NB4 (cell line): ENCODE measurements at places on chromosomes 1 and 21.

DNA sequence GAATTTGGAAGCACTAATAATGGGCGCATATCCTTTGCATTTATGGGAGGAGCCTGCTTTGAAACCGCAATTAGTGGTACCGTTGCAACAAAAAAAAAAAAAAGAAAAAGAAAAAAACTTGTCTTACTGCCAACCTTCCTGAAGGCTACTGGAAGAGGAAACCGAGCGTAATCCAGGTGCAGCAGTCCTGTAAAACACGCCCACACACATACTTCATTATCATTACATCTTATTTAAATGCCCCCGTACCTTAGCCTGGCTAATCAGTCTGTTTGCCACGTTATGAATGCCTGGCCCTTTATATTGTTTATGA lies 686 bp upstream of the ZNF281 start:
- DNase-seq: peak; percentile 61

- no peak for DNase-seq
Measured at GRCh38 chr1:71641903-71642302, 561.1 kb upstream of the ZRANB2 start.

DNA sequence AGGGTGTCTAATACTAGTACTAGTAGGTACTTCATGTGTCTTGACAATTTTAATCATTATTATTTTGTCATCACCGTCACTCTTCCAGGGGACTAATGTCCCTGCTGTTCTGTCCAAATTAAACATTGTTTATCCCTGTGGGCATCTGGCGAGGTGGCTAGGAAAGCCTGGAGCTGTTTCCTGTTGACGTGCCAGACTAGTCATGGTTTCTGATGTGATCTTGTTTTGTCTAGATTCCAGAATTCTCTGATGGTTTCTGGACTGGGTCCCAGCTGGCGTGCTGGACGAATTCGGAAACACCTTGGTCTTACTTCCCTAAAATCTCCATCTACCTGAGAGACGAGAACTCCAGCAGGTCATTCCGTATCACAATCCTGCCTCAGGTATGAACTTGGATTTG lies 66.1 kb upstream of the FAM3B start:
- DNase-seq: no peak

DNA sequence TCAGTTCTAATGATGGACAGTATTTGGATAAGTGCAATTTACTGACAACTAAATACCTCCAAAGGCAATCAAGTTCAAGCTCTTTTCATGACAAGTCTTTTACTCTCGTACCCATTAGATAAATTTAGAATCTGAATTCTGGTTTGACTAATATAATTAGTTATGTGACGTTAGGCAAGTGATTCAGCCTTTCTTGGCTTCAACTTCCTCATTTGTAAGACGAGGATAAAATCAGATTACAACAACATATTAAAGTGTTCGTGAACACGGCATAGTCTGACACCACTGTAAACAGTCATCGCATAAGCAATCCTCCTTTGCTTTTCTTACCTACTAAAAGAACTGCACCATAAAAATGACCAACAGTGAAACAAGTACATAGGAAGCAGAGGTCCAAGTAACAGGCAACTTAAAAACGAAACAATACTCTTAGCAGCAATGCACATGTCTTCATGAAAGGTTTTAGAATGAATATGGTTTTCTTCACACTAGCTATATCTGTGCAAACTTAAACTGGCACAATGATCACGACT lies 25.7 kb downstream of the COA6 start:
- DNase-seq: peak; percentile 69

DNA sequence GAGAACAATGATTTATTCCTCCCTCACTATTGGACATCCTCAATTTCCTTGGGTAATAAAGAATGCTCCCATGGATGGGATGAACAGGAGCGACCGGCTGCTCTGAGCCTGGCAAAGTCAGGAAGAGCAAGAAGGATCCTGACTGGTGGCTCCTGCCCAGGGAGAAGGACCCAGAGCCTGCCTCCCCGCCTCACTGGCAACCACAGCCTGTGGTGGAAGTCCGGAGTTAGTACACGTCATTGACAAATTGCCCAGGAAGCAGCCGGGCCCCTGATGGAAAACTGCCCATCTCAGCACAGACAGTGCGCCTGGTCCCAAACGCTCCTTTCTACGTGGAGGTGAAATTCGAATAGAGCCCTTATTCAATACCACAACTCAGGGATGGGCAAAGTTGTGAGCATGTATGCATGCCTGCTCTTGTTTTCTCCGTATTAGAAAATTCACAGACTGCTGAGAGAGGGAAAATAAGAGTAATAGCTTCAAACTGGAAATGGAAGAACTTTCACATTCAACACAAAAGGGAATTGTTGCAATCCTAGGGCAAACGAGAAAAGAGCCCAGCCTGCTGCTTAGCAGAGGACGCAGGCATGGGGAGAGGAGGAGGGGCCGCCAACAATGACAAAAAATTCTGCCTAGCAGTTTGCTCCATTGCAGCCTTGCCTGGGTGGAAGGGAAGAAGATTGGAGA lies 397.1 kb upstream of the VAMP3 start:
- no peak for DNase-seq

DNA sequence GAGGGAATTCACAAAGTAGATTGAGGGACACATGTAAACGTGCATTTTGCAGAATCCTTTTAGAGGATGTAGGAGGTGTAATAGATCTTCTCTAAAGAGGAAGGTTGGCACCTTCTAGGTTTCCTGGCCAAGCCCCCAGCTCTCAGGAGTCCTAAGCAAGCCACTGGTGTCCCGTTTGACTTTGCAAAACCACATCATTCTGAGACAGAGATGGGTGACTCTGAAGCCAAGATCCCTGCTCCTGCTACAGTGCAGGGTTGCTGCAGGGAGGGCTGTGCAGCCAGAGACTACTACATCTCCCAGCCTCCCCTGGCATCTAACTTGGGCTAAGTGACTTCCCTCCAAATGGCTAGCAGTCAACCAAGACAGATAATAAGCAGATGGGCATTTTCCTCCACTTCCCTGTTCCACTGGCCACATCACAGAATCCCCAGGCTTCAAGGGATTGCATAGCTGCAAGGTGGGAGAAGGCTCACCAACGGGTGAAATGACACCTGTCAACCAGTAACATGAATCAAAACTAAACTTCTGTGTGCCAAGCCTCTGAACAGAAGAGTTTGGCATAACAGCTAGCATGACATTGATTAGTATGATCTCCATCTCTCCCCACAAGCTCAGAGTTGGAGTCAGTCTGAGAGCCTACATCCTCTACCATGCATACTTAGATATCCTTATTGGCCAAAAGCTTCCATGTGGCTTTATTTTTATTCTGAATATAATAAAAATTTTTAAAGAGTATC lies 129.6 kb upstream of the COA6 start:
- DNase-seq: no peak

DNA sequence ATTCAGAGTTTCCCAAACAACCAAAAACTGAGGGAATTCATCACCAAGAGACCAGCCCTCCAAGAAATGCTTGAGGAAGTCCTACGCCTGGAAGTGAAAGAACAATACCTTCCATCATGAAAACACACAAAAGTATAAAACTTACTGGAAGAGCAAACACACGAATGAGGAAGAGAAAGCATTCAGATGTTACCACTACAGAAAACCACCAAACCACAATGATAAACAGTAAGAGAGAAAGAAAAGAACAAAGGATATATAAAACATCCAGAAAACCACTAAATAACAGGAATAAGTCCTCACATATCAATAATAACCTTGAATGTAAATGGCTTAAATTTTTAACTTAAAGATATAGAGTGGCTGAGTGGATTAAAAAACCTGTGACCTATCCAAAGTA lies 58.5 kb upstream of the BCL10 start:
- peak; percentile 45 for DNase-seq

DNA sequence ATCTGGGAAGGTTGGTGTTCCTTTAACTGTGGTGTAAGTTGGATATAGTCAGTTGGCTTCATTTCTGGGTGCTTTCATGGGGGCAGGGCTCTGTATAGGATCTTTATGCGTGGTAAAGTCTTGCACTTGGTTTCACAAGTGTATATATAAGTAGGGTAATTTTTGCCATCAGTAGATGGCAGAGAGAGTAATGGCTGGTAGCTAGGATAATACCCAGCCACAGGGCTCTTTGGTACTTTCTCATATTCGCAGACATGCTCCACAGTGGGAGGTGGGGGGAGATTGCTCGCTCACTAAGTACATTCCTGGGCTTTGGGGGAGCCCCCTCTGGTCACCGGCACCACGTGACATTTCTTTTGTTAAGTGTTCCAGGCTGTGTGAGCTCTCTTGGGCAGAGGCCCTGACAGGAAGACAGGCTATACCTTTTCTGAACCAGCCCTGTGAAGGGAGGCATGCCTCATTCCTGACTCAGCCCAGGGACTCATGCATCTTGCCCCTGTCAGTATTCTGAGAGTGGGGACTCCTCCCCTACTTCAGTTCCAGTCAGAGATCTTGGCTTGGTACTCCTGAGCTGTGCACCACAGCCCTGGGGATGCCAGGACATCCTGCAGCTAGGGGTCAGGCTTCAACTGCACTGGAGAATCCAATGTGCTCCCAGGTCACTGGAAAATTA lies 37.6 kb downstream of the FCRL2 start:
- no peak for DNase-seq

DNA sequence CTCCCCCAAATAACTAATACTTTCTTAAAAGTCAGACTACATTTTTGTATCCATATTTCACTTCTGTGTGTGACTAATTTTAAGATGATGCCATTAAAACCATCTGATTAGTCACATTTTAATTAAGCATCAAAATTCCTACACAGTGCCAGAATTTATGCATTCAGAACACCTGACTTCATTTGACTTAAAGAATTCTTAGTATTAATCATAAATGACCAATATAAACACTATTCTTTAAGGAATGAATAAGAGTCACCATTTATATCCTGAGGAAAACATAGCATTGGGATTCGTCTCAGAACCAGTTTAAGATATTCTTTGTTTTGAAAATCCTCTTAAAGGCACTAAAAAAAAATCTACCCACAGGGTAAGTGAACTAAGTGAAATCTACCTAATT lies 37.0 kb downstream of the TM2D1 start:
- no peak for DNase-seq

- DNase-seq: no peak
Measured at GRCh38 chr1:238485912-238486209, 595.1 kb upstream of the ZP4 start.

- no peak for DNase-seq
Measured at GRCh38 chr1:186915555-186915954, 86.8 kb downstream of the PLA2G4A start.

- no peak for DNase-seq
Measured at GRCh38 chr1:91764471-91765115, 121.4 kb downstream of the TGFBR3 start.

DNA sequence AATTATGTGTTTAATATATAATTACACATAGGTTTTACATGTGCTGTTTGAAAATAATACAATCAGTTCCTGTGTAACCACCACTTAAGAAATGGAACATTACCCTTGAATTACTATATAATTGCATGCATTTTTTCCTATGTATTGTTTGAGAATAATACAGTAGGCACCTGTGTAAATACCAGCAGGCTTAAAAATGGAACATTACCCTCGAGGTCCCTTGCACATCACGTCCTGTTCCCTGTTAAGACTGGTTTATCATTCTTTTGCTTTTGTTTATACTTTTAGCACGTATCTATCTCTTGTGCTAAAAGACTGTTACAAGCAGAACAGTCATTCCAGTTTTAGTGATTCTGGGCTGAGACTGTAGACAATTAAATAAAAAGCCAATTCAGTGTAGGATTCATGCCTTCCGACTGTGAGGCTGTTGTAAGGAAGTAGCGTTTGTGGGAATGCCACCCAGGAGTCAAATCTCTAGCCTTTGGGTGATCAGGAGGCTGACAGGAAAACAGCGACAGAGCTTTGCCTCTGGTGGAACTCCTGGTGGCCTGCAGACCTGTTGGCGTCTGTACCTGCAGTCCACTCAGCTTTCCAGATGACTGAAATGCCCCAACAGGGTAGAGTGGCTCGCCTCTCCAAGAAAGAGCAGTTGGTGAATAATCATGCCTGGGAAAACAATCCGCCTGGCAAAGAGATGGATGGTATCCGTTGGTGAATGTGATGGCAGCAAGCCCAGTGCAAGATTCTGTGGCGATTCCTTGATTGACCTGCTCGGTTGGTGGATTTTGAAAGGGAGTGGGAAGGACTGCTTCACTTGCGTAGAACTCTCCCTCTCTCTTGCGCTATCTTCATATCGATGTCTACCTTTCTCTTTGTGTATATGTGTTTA lies 58.0 kb downstream of the DISC1 start:
- no peak for DNase-seq

DNA sequence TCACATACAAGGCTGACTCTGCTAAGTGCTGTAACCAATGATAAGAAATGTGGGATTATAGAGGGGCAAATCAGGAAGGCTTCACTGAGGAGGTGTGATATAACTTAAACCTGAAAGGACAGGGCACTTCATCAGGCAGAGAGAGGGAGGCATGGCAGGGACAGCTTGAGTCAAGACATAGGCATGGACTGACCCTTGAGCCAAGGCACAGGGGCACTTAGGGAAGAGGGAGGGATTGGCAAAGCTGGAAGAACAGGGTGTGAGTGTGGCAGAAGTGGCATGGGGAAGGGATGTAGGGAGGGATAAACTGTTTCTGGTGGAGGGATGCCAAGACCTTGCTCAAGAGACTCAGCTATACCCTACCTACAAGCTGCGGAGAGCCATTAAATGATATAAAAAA lies 81.3 kb downstream of the PLXNA2 start:
- no peak for DNase-seq

GRCh38 chr1:118090130-118090529 lies 94.9 kb downstream of the SPAG17 start:
- DNase-seq: no peak

DNA sequence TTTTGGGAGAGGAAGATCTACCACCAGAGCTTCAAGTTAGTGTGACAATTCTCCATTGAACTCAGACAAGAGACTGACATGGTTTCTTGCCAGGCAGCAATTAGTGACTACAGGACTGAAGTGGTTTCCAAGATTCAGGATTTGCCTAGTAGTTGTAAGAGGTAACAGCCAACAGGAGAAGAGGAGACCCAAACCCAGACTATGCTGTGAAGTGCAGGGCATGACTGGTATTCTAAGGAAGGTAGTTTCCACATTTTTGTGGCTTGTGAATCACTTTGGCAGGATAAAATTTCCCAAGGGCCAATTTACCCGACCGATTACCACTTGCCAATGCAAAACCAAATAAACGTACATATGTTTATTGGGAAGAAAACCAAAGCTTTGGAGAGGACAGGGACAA lies 14.7 kb upstream of the RAP1A start:
- no peak for DNase-seq

GRCh38 chr1:185139246-185139645 lies 17.5 kb downstream of the TRMT1L start:
- no peak for DNase-seq

DNA sequence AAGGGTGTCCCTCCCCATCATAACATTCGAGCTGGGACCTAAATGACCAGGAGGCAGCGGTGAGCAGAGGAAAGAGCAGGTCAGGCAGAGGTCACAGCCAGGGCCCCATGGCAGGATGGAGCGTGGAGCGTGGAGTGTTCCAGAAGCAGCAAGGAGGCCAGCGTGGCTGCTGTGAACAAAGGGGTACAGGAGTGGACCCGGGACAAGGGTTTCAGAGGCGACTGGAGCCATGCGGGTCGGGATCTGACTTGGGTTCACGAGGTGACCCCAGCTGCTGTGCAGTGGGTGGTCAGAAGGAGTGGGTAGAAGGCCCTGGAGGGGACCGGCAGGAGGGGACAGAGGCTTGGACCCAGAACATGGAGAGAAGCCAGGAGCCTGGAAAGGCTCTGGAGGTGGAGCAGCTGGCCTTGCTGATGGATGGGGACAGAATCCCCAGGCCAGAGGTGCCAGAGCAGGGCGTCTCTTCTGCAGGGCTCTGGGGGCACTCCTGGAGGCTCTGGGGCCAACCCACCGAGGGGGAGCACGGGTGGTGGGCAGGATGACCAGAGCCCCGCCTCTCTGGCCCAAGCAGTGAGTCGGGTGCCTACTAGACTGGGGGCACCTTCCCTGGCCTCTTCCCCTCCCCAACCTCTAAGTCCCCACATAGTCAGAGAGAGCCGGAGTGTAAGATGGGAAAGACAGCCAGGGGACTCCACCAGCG lies 2.3 kb downstream of the CHD5 start:
- DNase-seq: no peak
